ENCODE measurements at places on chromosomes 4 and X.
A peak's percentile ranks its signal among the peaks of the same experiment; 100 is the strongest.

DNA sequence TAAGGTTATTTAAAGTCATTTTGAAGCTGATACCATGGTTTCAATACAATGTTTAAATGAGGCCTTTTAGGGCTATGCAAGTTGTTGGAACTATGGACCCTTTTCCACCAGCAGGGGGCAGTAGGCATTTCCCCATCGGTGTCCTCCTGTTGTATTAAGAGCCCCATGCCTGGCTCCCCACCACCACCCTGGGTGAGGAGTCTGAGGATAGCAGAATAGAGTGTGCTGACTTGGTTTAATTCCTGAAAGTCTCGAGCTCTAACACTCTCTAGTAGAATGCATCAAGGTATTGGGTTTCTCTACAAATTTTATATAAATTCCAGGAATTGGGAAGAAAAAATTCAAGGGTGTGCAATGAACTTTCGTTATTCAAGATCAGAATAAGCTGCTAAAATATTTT, 234.8 kb upstream of the JADE1 start:
- no peaks in the 10 kb centered on the region for H3K36me3 ChIP-seq
- peaks cover 9% of the 10 kb centered on the region for H3K4me1 ChIP-seq
- no peak overlapping the region for H3K27ac ChIP-seq

DNA sequence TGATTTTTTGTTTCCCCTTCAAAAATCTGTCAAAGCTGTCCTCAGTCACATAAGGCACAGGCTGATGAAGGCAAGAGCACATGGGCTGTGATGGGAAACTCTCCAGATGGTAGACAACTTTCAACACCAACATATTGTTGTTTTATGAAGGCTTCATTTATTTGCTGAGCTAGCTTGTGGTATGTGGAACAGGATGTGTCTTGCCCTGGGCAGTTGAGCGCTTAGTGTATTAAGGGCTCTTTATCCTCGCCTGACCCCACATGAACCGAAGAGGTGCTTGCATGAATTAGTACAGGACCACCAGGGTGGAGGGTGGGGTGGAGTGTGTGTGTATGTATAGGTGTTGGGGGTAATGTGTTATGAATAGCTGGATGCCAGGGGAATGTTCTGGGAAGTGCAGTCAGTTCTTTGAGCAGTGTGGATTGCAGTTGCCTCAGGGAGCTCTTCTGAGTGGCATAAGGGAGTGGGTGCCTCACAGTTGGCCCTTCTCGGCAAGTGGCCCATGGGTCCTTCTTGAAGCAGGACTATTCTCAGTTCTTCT, 103.1 kb downstream of the PHEX start:
- H3K4me3 ChIP-seq, result no peak overlapping the region
- H3K4me1 ChIP-seq, result no peaks in the 10 kb centered on the region
- H3K36me3 ChIP-seq, result no peaks in the 10 kb centered on the region
- no peak for DNase-seq
- H3K27me3 ChIP-seq, result peaks cover 21% of the 10 kb centered on the region
- H3K27ac ChIP-seq, result peak overlapping the region; percentile 40

GRCh38 chr4:69816236-69816635, 43.7 kb downstream of the SULT1E1 start:
- no peak for DNase-seq
- H3K36me3 ChIP-seq, result no peaks in the 10 kb centered on the region
- no peaks in the 10 kb centered on the region for H3K27me3 ChIP-seq
- H3K27ac ChIP-seq, result no peak overlapping the region

DNA sequence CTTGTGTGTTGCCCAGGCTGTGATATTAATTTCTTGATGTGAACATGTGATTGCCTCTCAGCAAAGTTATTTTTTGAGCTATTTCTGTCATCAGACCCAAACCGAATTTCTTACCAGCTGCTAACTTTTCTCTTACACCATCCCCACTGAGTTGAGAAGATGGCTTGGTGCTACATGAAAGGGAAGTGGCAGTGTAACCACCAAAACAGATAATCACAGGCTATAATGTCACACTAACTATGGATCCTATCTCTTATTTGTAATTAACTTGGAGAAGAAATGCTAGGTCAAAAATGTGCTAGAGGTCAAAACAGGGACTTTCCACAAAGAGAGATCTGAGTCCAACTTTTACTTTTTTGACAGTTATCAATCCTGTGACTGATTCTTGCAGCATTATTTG, 43.8 kb downstream of the ELOVL6 start:
- no peaks in the 10 kb centered on the region for H3K27me3 ChIP-seq
- H3K36me3 ChIP-seq, result no peaks in the 10 kb centered on the region
- H3K4me3 ChIP-seq, result no peak overlapping the region

GRCh38 chr4:88828842-88829571, 131.4 kb upstream of the NAP1L5 start:
- H3K27me3 ChIP-seq, result no peaks in the 10 kb centered on the region
- DNase-seq, result no peak
- H3K27ac ChIP-seq, result no peak overlapping the region
- H3K4me1 ChIP-seq, result peaks cover 22% of the 10 kb centered on the region

DNA sequence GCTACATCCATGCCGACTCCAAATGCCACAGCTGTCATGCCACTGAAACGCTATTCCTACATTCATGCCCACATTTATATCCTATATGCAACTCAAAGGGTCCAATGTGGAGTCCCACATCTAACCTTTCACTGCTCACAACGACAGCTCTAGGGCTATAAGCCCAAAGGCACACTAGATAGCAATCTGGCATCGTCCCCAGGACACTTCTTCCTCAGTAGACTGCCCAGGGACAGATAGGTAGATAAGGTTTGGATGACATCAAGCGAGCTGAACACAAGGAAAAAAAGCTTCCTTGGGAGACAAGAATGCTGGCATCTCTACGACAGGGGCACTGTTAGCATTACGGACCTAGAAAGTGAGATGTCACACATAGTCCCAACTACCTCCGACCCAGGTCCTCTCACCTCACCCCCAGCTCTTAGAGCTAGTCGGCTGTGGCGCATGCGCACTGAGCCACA, 685 bp downstream of the RAB9B start:
- H3K4me3 ChIP-seq, result peak overlapping the region; percentile 65
- H3K4me1 ChIP-seq, result peaks cover 14% of the 10 kb centered on the region
- H3K27me3 ChIP-seq, result peaks cover 69% of the 10 kb centered on the region
- H3K36me3 ChIP-seq, result no peaks in the 10 kb centered on the region
- H3K27ac ChIP-seq, result peak overlapping the region; percentile 89
- peak; percentile 74 for DNase-seq

DNA sequence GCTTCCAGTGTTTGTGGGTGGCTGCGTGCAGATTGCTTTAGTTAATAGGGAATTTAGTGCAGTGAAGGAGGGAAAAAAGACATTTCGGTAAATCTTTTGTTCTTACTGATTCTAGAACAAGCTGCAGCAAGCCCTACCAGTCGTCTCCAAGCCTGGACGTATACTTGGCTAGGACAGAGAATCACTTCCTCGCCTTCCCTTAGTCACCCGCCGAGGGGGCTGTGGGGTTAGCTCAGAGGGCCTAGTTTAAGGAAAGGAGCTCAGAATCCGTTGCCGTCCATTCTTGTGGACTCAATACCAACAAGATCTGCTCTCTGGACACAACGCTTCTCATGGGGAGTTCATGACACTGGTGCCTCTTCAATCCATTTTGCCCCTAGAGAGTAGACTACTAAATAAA, 36.3 kb upstream of the FAT1 start:
- no peaks in the 10 kb centered on the region for H3K27me3 ChIP-seq
- DNase-seq, result no peak
- H3K36me3 ChIP-seq, result no peaks in the 10 kb centered on the region
- no peak overlapping the region for H3K4me3 ChIP-seq
- no peaks in the 10 kb centered on the region for H3K4me1 ChIP-seq
- H3K27ac ChIP-seq, result no peak overlapping the region

- H3K4me3 ChIP-seq, result no peak overlapping the region
- no peaks in the 10 kb centered on the region for H3K27me3 ChIP-seq
- H3K27ac ChIP-seq, result no peak overlapping the region
- H3K4me1 ChIP-seq, result peaks cover 13% of the 10 kb centered on the region
- no peak for DNase-seq
Measured at GRCh38 chr4:158999166-158999682, 103.7 kb upstream of the RAPGEF2 start.

All from heart right ventricle (tissue), 16 donors.